ENCODE measurements at places on chromosomes 2 and 18. TPM values are rescaled to one million over a fixed set of nuclear protein-coding genes. Genes with fewer than 3 reads are reported as not detected.

The MEX3C gene
- total RNA-seq = 42.0 TPM

DNA sequence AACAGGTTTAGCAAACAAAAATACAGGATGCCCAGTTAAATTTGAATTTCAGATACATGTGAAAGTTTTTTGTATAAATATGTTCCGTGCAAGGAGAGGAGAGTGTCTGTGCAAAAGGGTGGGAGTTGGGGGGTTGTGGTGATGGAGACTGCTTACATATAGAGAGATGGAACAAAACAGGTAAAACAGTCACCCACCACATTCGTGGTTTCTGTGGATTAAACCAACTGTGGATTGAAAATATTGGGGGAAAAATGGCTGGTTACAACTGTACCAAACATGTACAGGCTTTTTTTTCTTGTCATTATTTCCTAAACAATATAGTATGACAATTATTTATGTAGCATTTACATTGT lies 245.7 kb downstream of the TNS1 start:
- DNase-seq = no peak
- H3K4me3 ChIP-seq = no peak overlapping the region
- H3K27ac ChIP-seq = no peak overlapping the region
- H3K27me3 ChIP-seq = no peaks in the 10 kb centered on the region
- H3K36me3 ChIP-seq = no peaks in the 10 kb centered on the region

DNA sequence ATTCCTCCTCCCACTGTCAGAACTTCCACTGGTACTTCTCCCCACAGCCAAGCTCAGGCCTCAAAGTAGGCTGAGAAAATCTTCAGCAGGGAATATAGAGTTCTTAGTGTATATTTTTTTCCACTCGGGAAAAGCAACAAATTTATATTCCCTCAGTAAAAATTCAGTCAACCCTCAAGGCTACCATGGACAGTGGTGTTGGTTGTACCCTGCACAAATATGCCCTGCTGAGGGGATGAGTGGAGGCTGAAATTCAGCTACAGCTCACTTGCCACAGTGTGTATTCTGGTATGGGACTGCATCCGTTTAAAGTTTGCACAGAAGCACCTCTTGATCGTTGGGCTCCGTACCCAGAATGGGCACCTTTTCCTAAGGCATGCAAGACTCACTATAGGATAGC lies 90.8 kb upstream of the LGALSL start:
- H3K27me3 ChIP-seq = no peaks in the 10 kb centered on the region
- peaks cover 11% of the 10 kb centered on the region for H3K4me1 ChIP-seq
- no peak overlapping the region for H3K4me3 ChIP-seq
- H3K27ac ChIP-seq = peak overlapping the region; percentile 61

- no peak overlapping the region for H3K4me3 ChIP-seq
- no peaks in the 10 kb centered on the region for H3K27me3 ChIP-seq
- DNase-seq = no peak
- no peak overlapping the region for H3K27ac ChIP-seq
- no peaks in the 10 kb centered on the region for H3K36me3 ChIP-seq
These were observed 130.5 kb upstream of the ITGA4 start for GRCh38 chr2:181326661-181327060.

DNA sequence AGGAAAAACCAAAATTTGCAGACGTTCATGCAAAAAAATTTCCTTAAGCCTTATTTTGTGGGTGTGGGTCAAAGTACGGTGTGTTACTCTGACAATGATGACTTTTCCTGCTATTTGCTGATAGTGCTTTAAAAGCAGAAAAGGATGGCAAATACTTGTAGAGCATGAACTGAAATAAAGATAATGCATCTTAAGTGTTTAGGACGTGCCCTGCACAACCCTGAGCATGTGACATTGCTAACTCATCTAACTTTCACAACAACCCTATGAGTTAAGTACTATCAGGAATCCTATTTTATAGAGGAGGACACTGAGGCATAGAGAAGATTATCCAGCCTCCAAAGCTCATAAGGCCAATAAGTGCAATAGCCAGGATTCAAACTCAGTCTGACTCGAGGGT lies 143.3 kb downstream of the RNF152 start:
- H3K36me3 ChIP-seq = no peaks in the 10 kb centered on the region
- H3K27ac ChIP-seq = no peak overlapping the region
- H3K4me1 ChIP-seq = no peaks in the 10 kb centered on the region
- no peak for DNase-seq
- no peak overlapping the region for H3K4me3 ChIP-seq

DNA sequence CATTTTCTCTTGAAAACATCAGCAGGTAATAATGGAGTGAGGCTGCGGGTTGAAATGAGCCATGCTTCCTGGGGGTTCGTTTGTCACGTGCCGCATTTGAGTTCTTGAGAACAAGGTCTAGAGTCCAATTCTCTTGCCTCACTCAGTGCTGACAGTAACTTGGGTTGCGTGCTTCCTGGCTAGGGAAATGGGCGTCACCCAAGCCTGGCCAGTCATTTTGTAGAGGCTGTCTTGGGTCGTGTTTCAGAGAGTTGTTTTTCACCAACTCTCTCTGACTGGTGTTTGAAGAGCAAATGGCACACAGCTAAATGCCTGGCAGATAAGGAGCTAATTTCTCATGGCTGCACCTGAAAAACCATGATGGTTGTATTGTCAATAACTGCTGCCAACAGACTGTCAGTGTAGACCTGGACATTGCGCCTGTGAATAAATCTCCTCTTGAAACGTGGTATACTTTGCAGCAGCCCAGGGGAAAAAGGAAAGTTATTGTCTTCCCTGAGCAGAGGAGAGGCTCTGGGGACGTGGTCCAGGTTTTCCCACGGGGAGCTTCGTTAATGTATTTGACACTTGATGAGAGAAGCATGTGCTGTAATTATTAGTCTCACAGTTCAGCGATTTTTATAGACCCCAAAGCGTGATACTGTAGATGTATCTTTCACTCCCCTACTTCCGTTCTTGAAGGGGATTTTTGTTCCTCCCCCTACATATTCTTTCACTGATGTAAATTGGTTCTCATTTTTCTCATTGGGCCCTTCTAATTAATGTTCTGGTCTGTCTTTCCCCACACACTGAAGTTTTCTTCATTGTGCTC lies 196.0 kb downstream of the FHOD3 start:
- DNase-seq = no peak
- no peaks in the 10 kb centered on the region for H3K4me1 ChIP-seq
- H3K4me3 ChIP-seq = no peak overlapping the region
- no peaks in the 10 kb centered on the region for H3K36me3 ChIP-seq
- H3K27me3 ChIP-seq = no peaks in the 10 kb centered on the region

DNA sequence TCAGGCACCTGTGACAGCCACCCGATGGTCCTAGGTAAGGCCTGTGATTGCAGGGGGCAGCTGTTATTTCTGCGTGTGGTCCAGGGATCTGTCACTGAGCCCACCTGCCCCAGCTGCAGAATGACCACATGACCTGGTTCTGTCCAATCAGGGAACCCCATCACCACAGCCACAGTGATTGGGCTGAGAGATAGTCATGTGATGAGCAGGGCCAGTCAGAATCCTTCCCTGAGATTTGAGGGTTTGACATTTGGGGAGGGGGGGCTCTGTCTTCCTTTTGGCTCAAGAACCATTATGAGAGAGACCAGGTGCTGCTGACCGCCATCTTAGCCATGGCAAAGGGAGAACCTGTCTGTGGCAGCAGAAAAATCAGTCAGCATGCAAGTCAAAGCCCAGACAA lies 147.2 kb downstream of the SMAD7 start:
- no peak overlapping the region for H3K4me3 ChIP-seq
- no peaks in the 10 kb centered on the region for H3K4me1 ChIP-seq
- H3K27me3 ChIP-seq = no peaks in the 10 kb centered on the region
- H3K27ac ChIP-seq = no peak overlapping the region
- no peaks in the 10 kb centered on the region for H3K36me3 ChIP-seq
- no peak for DNase-seq

The GPR39 gene
- 10.4 TPM for total RNA-seq

DNA sequence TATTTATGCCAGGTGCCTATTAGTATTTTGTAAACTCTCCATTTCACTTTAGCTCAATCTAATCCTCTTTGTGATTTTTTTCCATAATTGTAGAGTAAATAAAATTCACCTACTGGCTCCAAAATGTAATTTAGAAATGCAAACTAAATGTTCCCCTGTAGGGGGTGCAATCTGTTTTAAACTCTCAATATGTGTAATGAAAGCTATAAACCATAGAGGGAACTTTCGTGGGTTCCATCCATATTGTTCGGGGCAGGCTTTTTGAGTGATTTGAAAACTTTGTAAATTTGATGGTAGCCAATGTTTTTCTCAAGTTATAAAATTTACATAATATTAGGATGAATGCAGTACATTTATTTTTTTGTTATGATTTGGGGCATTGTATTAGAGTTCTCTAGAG lies 49.4 kb downstream of the TSPYL6 start:
- H3K27me3 ChIP-seq = no peaks in the 10 kb centered on the region
- no peaks in the 10 kb centered on the region for H3K4me1 ChIP-seq
- H3K4me3 ChIP-seq = no peak overlapping the region

GRCh38 chr2:43292297-43292696 lies 65.9 kb upstream of the ZFP36L2 start:
- no peak overlapping the region for H3K27ac ChIP-seq
- H3K4me1 ChIP-seq = no peaks in the 10 kb centered on the region
- H3K27me3 ChIP-seq = no peaks in the 10 kb centered on the region
- H3K4me3 ChIP-seq = no peak overlapping the region
- H3K36me3 ChIP-seq = no peaks in the 10 kb centered on the region

The PROKR1 gene
- total RNA-seq = 0.80 TPM

DNA sequence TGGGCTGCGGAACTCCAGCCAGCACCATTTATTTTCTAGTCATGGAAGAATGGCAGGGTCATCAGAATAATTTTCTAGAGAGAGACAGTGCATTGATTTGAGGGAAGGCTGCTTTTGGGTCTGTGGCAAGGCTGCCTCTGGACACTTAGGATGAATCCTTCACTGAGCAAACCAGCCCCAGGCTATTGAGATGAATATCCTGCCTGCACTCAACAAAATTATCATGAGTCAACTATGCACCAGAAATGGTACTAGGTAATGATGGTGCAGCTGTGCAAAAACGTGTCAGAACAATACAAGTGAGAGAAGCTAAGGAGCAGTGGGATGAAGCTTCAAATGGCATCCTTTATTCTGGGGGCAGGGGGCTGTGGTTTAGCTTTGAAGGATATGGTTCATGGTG lies 115.8 kb downstream of the SPHKAP start:
- DNase-seq = no peak
- H3K27ac ChIP-seq = no peak overlapping the region
- H3K4me1 ChIP-seq = no peaks in the 10 kb centered on the region
- no peaks in the 10 kb centered on the region for H3K36me3 ChIP-seq

DNA sequence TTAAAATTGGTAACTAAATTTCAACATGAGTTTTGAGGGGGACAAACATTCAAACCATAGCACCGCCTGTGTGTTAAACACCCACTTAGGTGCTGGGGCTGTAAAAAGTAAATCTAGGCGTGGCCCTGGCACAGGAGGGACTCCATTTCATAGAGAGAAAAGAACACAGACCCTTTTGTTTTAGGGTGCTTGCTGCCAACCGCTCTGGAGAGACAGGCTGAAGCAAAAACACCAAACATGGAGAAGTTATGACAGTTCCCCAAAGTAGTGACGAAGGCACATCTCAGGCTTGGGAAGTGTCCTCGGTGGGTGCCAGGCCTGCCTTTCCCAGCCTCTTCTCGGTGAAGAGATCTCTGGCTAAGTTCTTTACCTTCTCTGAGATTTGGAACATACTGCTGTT lies 5.1 kb downstream of the ACTG2 start:
- peak overlapping the region; percentile 87 for H3K27ac ChIP-seq
- H3K4me3 ChIP-seq = no peak overlapping the region
- H3K27me3 ChIP-seq = no peaks in the 10 kb centered on the region
- peaks cover 3% of the 10 kb centered on the region for H3K4me1 ChIP-seq
- peak; percentile 86 for DNase-seq

The CPO gene
- 1.6 TPM for total RNA-seq

The CYRIA gene
- 12.5 TPM for total RNA-seq

The MFSD2B gene
- total RNA-seq = not detected

The SULT1C4 gene
- 5.9 TPM for total RNA-seq

- no peak for DNase-seq
- H3K36me3 ChIP-seq = no peaks in the 10 kb centered on the region
- no peaks in the 10 kb centered on the region for H3K4me1 ChIP-seq
- no peak overlapping the region for H3K27ac ChIP-seq
- no peaks in the 10 kb centered on the region for H3K27me3 ChIP-seq
These were observed 38.5 kb upstream of the ACMSD start for GRCh38 chr2:134799936-134800335.

Data from breast epithelium (tissue), 4 donors.